Stimulated activated CD8-positive, alpha-beta memory T cell treated with anti-CD3 and anti-CD28 coated beads, Interleukin-15, amount 100 ng/mL, for 48 hours (primary cell): ENCODE measurements at places on chromosomes 7 and 10.

- no peak for DNase-seq
These were observed 87.0 kb downstream of the IPMK start for GRCh38 chr10:58180666-58181065.

- DNase-seq: no peak
These were observed 180.3 kb downstream of the ELFN1 start for GRCh38 chr7:1850111-1850975.

DNA sequence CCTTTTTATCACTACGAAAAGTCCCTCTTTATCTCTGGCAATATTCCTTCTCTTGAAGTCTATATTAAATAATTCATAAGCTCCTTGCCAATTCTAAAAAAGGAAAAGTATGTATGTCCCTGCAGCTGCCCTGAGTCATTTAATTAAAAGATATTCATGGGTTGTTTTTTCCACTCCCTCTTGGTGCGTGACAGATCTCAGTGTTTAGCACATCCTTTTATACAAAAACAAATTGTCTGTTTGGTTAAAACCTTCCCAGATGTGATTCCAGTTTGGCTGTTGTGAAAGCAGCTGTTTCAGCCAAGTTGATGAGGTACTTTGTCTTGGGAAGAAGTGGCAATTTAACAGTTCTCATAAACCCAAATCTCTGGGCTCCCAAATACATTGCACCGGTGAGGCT lies 33.8 kb upstream of the PRLHR start:
- DNase-seq: no peak

GRCh38 chr10:5416981-5417380 lies 4.6 kb downstream of the NET1 start:
- no peak for DNase-seq

DNA sequence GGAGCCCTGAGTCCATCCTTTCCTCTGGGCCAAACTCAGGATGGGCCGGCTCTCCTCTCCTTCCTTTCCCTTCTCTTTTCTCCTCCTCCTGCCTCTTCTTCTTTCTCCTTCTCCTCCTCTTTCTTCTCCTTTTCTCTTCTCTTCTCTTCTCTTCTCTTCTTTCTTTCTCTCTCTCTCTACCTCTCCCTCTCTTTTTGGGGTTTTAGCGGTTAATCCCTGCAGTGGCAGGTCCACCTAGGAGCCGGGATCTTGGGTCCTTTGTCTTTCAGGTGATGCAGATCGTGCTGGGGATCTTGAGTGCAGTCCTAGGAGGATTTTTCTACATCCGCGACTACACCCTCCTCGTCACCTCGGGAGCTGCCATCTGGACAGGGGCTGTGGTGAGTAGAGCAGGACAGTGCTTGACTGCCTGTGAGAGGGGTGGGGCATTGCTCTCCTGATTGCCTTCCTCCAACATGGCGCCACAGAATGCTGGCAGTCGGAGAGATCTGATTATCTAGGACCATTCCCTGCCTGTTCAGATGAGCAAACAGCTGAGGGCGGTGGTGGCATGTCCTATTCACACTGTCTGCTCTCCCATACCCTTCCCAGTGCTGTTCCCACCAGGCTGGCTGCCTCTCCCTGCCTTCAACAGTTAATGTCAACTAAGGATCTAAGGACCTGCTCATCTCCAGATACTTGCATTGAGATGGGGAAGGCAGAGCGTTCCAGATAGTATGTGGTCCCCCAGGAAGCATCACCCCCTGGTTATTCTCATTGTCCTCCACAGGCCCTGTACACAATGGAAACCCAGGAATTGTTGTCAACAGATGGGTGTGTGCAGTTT lies 1.6 kb downstream of the TMEM176A start:
- no peak for DNase-seq

GRCh38 chr7:1988533-1988930 lies 244.2 kb downstream of the MAD1L1 start:
- DNase-seq: no peak

DNA sequence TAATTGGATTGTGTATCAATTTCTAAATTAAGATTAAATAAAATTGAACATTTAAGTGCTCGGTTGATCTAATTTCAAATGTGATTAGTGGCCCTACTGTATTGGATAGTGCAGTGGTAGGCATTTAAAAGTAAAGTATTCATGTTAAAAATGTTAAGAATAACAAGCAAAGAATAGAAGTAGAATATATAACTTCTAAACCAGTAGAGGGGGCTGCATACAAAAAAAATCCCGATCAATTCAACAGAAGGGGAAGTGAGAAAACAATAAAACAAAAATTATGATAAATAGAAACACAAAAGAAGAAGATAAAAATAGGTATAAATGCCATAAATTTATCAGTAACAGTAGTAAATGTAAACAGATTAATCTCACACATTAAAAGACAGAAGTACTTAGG lies 24.9 kb upstream of the WDFY4 start:
- no peak for DNase-seq

DNA sequence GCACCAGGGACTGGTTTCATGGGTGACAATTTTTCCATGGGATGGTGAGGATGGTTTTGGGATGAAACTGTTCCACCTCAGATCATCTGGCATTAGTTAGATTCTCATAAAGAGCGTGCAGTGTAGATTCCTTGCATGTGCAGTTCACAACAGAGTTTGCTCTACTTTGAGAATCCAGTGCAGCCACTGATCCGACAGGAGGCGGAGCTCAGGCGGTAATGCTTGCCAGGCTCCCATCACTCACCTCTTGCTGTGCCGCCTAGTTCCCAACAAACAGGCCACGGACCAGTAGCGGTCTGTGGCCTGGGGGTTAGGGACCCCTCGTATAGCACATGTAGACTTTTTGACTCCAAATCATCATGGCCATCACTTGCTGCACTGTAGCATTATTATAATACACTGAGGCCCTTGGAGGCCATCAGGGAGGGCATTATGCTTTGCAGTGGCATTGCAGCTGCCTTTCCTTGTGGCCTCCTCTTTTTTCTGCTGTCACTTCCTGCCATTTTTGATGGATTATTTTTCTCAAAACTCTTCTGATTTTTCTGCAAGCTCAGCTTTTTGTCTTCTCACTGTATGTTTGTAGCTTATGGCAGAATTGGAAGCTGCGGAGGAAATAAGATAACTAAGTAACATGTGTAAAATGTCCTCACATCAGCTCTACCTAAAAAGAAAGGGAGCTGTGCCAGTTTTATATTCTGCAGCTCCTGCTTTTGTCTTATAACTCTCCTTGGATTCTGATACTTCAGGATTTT lies 18.5 kb downstream of the CSGALNACT2 start:
- DNase-seq: no peak

GRCh38 chr7:30998180-30998579 lies 34.4 kb downstream of the GHRHR start:
- no peak for DNase-seq

DNA sequence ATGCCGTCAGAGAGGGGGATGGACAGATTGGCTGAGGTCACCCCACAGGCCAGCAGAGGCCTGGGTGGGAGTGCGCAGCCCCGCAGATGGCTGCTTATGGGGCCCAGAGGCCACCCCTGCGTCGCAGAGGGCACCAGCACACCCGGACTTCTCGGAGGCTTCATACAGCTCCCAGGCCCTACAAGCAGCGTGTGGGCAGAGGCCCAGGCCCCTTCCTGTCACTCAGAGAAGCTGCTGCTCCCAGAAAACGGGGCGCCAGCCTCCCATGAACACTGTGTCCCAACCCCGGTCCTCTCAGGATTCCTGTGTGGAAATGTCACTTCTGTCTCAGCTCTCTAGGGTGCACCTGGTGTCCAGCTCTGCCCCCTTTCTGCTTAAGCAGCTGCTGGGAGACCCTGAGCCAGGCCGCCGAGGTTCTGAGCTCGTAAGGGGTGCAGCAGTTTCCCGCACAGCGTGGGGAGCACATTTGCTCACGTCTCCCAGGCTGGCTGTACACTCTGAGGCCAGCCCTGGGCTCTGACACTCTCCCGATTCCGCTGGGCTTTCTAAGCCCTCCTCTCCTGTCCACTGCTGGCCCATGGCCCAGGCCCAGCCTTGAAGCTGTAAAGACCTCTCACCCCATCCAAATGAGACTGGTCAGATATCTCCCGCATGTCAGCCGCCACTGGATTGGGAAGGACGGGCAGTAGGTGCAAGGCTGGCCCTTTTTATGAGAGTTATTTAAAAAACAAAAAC lies 6.8 kb downstream of the GPR146 start:
- DNase-seq: no peak

GRCh38 chr10:128109707-128110106 lies 16.5 kb downstream of the MKI67 start:
- no peak for DNase-seq

DNA sequence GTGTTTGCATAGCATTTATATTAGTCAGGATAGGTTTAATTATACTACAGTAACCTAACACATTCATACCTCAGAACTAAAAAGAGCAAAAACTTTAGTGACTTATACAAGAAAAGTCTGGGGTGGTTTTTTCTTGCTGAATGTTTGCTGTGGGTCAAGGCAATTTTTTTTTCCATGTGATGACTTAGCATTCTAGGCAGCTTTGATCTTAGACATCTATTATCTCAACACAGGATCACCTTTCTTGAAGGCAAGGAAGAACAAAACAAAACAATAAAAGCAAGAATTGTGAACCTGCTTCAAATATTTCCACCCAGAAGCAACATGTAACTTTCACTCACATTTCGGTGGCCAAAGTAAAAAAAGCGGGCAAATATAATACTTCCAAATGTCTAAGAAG lies 20.7 kb upstream of the CBLL1 start:
- DNase-seq: no peak

DNA sequence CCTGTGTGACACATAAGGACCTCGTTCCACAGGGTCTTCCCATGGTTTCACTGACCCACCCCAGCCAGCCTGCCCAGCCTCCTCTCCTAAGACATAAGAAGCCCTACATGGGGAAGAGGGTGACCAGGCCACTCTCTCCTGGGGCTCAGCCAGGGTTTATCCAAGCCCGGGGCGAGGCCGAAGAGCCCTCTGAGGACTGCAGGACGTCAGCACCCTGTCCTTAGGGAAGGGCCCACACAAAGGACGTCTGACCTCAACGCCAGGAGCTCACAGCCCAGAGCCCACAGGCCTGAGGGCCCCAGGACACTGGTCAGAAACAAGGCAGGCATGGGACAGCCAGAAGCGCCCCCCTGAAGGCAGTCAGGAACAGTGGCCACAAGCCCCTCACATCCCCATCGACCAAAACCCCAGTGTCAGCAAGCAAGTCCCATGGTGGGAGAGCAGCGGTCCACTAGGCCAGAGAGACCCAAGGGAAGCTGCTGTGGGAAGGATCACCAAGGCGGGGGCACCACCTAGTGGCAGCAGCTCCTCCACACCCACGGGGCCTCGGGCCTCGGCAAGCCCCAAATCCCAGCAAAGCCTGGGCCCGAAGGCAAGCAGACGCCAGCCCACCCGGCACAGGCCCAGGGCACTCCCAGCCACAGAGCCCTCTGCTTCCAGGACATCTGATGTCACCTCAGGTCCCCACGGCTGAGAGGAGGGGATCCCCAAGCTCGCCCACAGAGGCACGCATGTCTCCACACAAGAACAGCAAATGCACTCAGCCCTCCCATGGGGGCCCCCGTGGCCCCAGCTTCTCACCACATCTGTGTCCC lies 23.4 kb downstream of the MAD1L1 start:
- peak; percentile 42 for DNase-seq

- no peak for DNase-seq
These were observed 137.7 kb downstream of the WNT2 start for GRCh38 chr7:117185124-117185523.

DNA sequence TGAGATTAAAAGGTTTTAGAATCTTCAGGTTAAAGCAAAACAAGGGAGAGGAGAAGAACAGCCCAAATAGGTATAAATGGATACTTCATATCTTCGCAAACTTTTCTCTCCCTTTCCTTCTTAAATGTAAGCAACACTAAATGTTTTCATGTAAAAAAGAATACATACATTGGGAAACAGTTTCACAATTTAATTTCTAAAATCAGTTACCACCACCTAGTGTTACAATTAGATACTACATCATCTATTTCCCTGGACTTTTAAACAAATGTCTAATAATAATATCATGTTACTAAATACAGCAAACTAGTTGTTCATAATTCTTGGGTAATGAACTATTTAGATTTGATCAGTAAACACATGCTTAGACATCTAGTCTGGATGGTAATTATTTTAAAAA lies 35.8 kb downstream of the MINDY3 start:
- no peak for DNase-seq

DNA sequence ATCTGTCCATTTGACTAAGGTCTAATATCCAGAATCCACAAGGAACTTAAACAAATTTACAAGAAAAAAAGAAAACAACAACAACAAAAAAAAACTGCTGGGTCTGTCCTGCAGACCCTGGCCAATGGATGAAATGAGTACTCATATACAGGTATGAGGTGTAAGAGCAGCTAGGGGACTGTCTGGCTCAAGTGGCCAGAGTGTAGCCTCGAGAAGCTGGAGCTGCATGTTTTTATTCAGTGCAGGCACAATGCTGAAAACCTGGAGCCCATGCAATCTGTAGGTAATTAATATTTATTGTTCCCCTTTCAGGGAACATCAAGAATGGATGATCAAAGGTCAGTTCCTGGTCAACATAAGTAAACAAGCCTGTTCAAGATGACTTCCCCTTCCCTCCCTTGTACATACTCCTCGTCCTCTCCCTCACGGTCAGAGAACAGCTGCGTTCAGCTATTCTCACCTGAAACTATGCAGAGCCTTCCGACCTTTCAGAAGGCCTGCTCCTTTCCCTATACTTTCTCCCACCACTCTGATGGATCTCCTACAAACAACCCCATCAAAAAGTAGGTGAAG lies 15.5 kb downstream of the CYP2C19 start:
- DNase-seq: no peak
